ENCODE measurements at places on chromosomes 5 and 9.

DNA sequence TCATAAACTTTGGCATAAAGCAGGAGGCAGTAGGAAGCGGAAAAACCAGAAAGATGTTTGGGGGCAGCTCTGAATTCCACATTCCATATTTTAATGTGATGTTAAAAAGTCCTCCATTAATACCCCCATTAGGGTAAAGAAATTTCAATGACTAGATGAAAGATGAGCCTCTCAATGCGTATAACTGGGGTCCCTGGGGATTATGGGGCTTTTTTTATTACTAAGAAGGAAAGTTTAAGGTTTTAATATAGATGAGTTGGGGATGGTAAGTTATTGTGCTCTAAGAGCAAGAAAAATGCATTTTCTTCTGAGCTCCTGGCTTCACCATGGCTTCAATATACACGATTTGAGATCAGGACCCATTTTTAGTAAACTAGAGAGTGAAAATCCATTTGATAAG, 321.9 kb downstream of the CDK5RAP2 start:
- no peak for DNase-seq

DNA sequence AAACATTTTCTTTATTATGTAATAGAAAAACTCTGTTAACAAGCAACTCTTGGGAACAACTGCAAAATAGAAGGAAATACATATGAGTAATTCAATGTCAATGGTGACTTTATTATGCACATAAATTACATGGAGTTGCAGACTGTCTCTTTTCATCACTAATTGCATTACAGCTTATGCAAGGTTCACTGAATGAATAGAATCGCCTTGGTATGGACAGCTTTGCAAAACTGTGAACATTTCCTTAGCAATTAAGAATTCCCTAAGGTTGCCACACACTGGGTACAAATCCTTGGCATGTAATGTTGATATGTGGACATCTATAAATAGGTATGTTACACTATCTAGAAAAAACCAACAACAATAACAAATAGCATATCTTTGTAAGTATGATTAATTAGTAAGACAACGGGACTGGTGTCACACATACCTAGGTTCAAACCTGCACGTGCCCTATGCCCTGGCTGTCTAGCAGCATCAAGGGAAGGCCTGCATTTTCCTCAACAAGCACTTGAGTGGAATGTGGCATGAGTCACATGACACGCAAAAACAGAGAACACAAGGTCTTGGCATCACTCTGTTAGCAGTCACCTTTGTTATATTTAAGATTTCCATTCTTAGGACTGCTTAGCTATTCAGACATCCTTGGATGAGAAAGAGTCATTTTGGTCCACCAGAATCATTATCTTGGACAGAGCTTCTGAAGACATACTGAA, 263.9 kb downstream of the CTNND2 start:
- DNase-seq = no peak

- DNase-seq = no peak
Measured at GRCh38 chr5:145660897-145661640, 174.1 kb downstream of the PRELID2 start.

DNA sequence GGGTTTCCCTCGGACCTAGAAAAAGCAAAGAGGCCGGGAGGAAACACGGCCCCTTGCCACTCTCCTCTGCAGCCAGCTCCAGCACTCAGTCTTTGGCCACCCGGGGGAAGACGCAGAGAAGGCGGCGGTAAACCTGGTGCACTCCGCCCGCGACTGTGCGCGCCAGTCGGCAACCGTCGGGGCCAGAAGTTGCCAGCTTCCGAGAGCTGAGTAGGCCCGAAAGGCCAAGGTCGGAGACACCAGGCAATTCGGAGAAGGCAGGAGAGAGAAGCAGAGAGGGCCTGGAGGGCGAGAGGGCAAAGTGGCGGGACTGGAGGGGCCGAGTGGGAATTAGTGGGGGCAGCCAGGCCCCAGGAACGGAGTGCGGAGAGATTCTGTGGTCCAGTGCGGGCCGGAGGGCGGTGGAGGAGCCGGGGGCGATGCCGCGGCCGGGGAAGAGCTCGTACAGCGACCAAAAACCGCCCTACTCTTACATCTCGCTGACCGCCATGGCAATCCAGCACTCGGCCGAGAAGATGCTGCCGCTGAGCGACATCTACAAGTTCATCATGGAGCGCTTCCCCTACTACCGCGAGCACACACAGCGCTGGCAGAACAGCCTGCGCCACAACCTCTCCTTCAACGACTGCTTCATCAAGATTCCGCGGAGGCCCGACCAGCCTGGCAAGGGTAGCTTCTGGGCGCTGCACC, at the start of gene FOXB2:
FOXB2 (plus strand) TSS at position 420 of the 690 bp plus-strand sequence; CDS start at position 420, 0 bp downstream.
- peak; percentile 56 for DNase-seq

DNA sequence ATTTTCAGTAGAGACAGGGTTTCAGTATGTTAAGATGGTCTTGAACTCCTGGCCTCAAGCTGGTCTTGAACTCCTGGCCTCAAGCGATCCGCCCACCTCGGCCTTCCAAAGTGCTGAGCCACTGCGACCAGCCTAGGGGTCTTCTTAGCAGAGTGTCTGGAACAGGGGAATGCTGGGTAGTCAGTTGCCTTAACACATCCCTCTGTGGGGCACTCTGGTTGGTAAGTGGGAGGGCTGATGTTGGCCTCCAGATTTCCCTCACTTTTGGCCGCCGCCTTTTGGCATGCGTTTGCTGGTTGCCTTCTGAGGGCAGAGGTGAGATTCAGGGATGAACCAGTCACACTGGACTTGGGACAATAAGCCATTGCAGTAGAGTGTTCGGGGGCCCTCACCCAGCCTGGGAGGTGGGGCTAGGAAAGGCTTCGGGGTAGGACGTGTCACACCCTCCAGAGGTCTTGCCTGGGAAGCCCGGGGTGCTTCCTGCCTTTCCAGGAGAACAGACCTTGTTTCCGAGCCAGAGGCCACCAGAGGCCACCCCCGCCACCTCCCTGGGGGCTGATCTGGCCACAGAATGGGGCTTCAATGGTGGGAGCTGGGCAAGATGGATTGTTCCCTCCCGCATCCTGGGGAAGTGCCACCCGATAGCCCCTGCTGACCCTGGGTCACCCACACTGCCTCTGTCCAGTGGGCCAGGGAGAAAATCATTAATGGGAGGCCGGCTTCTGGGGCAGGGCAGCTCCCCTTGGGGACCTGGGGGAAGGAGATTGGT, 13.3 kb downstream of the FGF18 start:
- DNase-seq = no peak

DNA sequence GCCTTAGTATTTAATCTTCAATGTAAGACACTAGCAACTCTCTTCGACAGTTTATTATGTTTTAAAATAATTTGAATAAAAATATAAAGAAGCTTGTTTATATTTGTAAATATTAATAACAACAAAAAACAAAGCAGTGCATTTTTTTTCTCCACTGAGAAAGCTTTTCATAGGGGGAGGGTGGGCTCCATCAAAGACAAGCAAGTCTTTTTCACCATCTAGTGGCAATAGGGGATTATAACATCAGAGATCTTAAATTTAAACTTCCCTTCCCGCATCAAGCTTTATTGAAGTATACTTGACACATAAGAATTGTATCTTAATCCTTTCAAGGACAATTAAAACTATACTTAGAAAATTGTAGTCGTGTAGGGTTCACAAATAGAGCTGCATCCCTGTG, 9.3 kb upstream of the OR13F1 start:
- DNase-seq = no peak

DNA sequence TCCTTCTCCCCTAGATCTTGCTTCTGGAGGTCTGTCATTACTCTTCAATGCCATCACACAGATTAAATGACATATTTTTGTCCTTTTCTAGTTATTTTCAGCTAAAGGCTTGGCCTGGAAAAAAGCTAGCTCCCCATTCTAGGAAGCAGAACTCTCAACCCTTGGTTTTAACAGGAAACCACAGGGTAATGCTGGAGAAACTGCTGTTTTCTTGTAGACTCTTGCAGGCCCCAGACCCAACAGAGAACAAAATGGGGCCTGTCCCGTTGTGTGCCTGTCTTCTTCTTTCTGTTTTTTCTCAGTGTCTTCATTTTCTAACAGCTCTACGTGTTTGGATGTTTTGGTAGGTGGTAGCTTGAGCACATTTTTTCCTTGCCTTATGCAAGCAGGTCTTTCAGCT, 21.5 kb downstream of the DCANP1 start:
- no peak for DNase-seq

GRCh38 chr9:2134391-2134790, 119.2 kb downstream of the SMARCA2 start:
- no peak for DNase-seq

DNA sequence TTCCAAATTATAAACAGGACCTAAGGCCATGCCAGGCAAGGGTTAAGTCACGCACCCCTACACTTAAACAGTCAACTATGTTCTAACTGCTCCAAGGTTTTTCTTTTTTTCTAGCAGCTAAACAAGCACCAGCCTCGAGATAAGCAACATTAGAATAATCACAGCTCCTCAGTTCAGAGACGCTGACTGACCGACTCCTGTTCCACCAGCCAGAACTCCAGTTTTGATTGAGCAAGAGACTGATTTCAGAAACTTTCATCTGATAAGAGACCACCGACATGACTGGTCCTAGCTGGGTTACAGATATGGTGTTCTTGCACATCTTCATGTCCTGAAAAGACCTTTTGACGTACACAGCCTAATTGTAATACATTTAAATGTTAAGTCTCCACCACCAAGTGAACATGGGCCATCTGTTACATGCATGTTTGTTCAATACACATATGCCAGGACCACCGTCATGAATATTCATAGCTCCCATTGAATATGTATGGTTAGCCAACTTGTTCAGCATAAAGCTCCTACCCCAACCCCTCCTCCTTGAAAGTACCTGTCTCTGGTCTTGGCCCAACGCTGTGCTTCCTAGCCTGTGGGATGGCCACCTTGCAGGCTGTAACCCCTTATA, 23.7 kb upstream of the OTULINL start:
- DNase-seq = no peak

GRCh38 chr5:78112931-78113330, 181.6 kb downstream of the AP3B1 start:
- DNase-seq = no peak

DNA sequence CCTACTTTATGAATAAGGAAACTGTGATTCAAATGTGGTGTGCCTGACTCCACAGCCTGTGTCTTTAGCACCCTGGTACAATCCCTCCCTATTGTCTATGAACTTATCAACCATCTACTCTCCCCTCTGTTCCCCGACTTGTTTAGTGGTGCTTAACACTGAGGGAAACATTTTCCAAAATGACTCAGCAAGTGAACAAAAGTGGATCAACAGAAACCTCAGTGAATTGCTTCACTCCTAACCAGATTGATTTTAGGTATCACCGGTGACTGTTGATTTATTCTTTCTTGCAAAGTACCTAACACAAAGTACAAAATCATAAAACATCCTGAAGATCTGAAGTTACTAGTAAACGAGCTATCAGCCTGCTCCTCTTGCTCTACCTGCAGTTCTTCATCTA, 42.1 kb upstream of the RAPGEF6 start:
- DNase-seq = no peak

- DNase-seq = no peak
Measured at GRCh38 chr9:131312246-131312645, 22.7 kb downstream of the PLPP7 start.

DNA sequence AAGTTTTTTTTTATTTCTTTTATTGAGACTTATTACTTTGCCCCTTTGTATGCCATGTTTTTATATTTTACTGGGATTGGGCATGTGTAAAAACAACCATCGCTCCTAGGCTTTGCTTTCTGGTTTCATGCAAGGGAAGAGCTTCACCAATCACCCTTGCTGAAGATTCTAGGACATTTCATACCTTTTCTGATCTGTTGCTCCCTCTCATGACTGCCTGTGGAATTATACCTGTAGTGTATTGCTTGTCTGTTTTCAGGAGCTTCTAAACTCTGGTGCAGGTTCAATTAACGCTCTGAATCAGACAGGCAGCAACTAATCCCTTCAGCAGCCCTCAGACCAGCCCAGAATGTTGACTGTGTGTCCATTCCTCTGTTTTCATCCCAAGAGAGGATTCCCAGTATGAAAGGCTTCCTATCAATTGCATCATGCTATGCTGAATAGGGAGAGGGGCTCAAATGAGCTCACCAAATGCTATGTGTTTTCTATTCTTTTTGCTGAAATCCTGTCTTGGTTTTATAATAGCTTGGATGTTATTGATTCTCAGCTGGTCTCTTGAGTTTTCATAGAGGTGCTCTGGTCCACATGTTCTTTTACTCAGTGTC, 572.9 kb upstream of the CDH6 start:
- DNase-seq = no peak

DNA sequence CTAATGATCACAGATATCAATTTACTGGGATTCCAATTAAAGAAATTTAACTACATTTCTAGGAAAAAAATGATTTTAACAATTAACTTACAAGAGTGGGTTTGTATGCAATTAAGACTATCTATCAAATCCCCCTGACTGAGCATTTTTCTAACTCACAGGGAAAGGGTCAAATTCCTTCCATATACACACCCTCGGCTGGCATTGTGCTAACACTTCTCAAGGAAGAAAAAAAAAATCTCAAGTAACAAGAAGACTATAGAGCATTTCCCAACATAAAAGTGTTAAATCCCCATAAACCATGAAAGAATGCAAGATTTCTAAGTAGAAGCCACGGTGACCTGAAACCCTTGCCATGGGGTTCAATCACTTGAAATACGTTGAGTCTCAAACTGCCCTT, 368.8 kb downstream of the GLIS3 start:
- DNase-seq = no peak

- DNase-seq = no peak
Measured at GRCh38 chr5:68273717-68274409, 58.3 kb downstream of the PIK3R1 start.

DNA sequence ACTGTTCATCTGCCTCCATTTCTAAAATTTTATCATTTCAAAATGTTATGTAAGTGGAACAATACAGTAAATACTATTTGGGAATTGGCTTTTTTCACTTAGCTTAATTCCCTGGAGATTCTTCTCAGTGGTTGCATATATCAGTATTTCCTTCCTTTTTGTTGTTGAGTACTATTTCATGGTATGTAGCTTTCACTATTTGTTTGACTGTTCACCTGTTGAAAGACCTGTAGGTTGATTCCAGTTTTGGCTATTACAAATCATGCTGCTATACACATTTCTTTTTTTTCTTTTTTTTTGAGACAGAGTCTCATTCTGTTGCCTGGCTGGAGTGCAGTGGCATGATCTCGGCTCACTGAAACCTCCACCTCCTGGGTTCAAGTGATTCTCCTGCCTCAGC, 33.0 kb upstream of the PWWP2A start:
- DNase-seq = no peak

DNA sequence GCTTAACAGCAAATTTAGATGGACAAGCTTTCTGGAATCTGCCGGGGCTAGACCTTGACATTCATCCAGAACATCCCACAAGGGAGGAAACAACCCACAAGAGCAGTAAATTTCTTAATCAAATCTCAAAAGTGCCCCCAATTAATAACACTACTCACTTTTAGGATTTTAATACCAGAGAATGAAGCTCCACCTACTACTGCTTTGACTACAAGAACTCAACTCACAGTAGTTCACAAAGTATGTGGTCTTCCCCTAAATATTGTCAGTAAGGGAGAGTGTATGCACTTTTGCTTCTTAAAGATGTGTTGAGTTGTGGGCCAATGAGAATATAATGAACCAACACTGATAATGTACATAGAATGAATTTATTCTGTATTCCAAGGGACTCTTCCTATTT, 94.7 kb downstream of the EBF1 start:
- DNase-seq = no peak

- DNase-seq = no peak
Measured at GRCh38 chr5:122073864-122074263, 4.2 kb downstream of the LOX start.

- DNase-seq = no peak
Measured at GRCh38 chr5:142911775-142912174, 141.6 kb downstream of the ARHGAP26 start.

GRCh38 chr5:6849316-6850105, 136.3 kb downstream of the TENT4A start:
- no peak for DNase-seq

- DNase-seq = no peak
Measured at GRCh38 chr5:114391321-114391720, 29.5 kb downstream of the KCNN2 start.

All from ecto neural progenitor cell (in vitro differentiated cells).